ENCODE measurements at places on chromosomes 6 and 20.
A peak's percentile ranks its signal among the peaks of the same experiment; 100 is the strongest.

DNA sequence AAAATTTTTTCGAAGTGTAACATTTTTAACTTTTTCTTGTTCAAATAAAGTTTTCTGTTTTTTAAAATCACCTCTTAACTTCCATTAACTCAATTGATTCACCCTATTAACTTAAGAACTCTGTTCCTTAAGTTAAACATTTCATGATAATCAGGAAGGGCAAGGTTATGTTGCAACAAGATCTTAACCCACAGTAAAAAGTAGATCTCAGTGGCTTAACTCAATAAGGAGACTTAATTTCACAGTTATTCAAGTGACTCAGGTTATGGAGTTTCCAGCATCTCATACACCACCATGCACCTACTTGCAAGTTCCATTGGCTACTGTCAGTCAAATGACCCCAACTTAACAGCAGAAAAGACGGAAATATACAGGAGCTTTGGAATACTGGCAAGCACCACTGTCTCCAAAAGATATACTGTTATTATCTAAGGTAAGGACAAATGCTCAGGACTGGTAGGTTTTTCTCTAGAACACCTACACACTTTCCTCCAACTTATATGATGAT is 11.2 kb downstream of the HLA-DQB1 start:
- no peak for DNase-seq

GRCh38 chr6:113185299-113185698 is 671.8 kb upstream of the MARCKS start:
- no peak for DNase-seq

GRCh38 chr20:45235995-45236394 is 14.8 kb downstream of the SEMG2 start:
- DNase-seq, result peak; percentile 54

- DNase-seq, result no peak
Observed at GRCh38 chr6:170433163-170434116, 119.7 kb downstream of the PSMB1 start.

DNA sequence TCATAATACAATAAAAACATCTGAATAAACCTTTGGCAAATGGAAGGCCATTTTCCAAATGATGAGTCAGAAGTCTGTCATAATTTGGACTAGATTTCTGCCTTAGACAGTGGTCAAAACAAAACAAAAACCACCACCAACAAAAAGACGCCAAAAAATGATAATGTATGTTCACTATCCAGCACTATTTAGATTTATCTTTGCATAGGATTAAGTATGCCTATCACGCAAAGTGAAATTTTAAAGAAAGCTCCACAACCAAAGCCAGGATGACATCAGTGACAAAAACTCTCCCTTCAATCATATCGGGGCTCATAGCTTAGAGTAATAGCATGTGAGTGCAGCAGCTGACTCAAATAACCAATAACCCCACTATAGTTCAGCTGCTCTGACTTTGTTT is 201.9 kb downstream of the MOXD1 start:
- no peak for DNase-seq

DNA sequence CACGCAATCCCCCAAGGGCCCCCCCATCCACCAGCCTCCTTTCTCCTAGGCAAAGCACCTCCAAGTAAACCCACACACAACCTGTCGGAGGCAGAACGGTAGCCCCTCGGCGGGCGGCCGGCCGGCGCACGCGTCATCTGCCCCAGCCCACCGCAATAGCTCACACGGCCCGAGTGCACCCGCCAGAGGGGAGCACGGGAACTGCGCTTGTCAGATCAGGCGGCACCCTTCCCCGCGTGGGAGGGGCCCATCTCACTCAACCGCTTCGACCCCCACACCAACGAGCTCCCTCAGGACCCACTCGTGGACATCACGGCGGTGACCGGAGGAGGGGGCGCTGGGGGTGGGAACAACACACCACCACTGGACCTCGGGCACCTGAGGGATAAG is 767.9 kb upstream of the DEFB115 start:
- DNase-seq, result no peak

DNA sequence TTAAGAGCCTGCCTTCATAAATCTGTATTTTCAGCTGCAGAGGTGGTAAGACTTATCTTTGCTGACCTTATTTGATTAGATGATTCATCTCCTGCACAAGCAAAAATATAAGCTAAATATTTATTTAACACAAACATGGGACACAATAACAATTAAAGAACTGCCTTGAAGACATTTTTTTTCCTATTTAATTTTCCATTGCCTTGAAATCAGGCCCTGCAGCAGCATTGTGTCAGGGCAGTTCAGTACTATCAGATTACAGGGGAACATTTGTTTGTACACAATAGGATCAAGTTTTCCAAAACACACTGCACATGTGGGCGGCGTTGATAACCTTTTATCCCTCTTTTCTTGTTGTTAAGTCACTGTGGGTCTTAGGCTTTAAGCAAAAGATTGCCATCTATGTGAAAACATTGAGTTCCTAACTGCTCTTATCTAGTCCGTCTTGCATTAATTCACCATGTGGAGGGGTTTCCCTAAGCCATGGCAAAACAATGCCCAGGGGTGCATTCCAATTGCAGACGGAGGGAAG is 7.4 kb downstream of the ADGRF5 start:
- no peak for DNase-seq

DNA sequence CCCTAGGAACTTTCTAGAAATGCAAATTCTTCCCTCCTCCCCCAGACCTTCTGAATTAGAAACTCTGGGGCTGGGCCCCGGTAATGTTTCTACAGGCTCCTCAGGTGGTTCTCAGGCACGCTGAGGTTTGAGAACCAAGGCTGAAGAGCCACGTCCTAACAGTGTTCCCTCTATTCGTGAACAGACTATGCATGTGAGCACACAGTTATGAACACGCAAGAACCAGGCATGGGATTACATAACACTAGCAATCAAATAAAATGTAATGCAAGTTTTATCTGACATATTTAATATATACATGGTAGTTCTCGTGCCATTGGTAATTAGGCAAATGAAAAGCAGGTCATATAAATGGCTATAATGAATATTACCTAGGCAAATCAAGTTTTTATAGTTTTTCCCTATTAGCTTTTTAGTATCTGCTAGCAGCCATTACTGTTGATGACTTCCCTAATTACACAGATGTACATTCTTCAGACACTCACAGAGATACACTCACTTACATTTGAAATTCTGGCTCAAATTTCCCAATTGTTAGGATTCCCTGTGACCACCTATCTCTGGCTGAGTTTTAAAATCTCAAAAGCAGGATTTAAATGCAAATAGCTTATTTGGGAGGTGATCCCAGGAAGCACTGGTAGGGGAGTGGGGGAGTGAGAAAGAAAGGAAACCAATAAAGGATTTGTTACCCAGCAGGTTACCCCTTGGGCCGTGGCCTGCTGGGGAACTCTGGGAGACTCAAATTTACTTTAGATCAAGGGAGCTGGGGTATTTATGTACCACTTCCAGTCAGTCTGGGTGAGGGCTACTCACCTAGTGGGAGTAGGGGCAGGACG is 104.1 kb downstream of the TCP11 start:
- no peak for DNase-seq

- peak; percentile 25 for DNase-seq
Observed at GRCh38 chr6:47631269-47631772, 67.1 kb upstream of the ADGRF4 start.

- DNase-seq, result no peak
Observed at GRCh38 chr20:23024701-23025100, 10.4 kb upstream of the SSTR4 start.

- no peak for DNase-seq
Observed at GRCh38 chr6:37313723-37314486, 39.9 kb upstream of the RNF8 start.

- DNase-seq, result no peak
Observed at GRCh38 chr6:75943381-75943780, 129.1 kb downstream of the IMPG1 start.

- DNase-seq, result no peak
Observed at GRCh38 chr6:118744261-118744941, 93.0 kb upstream of the CEP85L start.

DNA sequence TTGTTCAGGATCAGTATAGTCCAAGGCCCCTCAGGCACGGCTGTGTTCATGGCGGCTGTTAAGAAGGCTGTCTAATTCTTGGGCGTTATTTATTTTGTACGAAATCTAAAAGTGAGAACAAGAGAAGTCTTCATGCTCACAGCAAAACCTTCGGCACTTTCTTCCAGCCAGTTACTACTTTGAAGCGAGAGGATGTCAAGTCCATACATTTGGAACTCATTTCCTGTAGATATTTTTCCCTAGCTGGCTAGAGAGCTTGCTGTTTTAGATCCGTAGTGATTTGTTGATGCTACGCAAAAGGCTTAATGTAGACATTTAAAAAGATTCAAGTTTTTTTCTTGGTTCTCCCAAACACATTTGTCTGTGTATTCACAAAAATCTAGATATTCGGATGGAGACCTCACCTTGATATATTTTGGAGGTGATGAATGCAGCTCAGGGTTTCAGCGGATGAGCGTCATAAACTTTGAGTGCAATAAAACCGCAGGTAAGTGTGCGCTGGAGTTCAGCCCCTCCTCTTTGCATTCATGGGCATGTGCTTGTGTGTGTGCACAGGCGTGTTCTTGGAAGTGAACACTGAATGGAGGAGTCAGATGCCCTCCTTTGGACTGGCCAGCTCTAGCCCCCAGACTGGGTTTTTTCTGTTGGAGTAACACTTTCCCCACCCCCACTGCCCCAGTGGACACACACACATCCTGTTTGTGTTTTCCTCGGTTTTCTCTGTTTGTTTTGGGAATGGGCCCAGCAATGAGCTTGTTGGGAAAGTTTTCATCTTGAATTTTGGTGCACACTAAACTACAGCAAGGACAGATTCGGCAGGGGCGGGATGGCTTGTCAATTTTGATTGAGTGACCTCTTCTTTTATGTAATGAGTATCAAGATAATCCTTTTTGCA is 65.4 kb downstream of the IGF2R start:
- DNase-seq, result no peak

GRCh38 chr20:49483696-49484123 is 1.2 kb upstream of the KCNB1 start:
- DNase-seq, result no peak

GRCh38 chr6:101079696-101080270 is 198.7 kb upstream of the ASCC3 start:
- DNase-seq, result no peak

GRCh38 chr20:8127553-8128255 is 4.4 kb upstream of the PLCB1 start:
- no peak for DNase-seq

DNA sequence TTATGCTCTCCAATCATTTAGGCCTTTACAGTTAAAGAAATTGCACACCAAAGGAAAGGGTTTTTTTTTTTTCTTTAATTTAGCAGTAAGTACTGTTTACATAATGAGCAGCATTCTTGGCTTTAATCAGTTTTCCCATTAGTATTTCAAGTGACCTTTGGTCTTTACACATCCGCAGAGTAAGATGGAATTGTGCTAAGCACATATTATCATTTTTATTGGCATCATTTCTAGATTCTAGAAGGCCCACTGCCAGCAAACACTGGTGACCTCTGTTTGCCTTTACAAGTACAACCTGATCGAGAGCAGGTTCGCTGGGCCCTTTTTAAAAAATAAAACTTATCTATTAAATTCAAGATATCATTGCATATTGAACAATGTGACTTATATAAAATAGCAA is 104.3 kb downstream of the ADGRG6 start:
- no peak for DNase-seq

DNA sequence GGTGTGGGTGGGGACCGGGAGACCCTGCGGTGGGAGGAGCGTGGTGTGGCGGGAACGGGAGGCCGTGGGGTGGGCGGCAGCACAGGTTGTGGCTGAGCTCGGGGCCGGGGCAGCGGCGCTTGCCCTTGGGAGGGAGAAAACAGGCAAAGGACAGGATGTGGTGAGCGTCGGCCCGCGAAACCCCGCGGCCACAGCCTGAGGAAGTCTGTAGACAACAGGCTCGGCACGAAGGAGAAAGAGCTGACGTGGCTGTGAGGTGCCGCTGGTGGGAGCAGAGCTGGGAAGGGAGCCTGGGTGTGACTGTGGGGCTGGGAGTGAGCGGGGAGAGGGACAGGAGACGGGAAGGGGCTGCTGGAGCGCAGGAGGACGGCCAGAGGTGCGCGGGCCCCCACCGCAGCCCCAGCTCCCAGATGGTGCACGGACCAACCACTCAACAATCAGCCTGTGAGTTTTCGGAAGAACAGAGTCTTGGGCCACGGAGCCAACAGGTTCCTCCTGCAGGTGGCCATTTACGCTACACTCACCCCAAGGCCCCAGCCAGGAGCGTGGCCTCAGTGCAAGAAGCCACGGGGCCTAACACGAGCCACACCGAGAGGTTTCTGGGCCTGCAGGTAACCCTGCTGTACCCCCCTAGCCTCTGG is 202.8 kb downstream of the DLL1 start:
- no peak for DNase-seq

- DNase-seq, result no peak
Observed at GRCh38 chr20:1467082-1467354, 369 bp upstream of the NSFL1C start.
